Hematopoietic multipotent progenitor cell (in vitro differentiated cells): ENCODE measurements at places on chromosomes 4 and X. TPM values are rescaled to one million over a fixed set of nuclear protein-coding genes. Genes with fewer than 3 reads are reported as not detected.

GRCh38 chrX:7191681-7192110 is 43.7 kb upstream of the PUDP start:
- DNase-seq: no peak

DNA sequence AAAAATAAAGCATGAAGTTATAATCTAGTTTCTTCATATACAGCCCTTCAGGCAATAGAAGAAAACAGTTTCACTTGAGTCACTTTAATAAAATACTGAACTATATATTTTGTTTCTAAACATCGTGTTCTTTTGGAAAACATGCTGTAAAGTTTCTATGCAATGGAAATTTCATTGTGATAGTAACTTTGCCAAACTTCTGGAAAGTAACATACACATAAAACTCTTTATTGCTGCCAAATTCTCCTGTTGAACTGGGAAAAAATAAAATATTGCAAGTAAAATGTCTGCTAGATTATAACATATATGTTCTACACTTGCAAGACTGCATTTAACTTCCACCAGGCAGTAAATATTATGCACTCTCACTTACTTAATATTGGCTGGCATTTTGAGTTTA is 635.4 kb downstream of the SPRY1 start:
- no peak for DNase-seq

- DNase-seq: no peak
These were observed at the start of gene RAB33B for GRCh38 chr4:139454111-139455045. Gene RAB33B, plus strand, starts transcription at chr4:139454121. Its CDS starts 75 bp downstream, at chr4:139454196.

Gene FRAS1
- total RNA-seq: under 0.01 TPM

Gene CNKSR2
- 4.0 TPM for total RNA-seq

DNA sequence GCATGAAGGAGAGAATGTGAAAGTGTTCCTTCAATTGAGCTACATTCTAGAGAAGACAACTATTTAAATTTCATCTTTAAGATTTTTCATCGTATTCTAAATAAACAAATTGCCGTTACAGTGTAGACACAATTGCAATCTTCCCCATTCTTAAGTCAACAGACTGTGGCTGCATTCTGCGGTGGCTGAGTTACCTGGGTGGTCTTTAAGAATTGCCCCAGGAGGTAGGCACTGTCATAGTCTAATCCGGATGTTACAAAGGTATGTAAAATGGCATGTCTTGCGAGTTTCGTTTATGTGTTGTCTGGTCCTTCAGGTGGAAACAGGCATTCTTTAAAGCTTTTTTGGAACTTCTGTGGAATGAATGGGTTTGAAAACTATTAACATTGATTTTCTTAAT is 586.1 kb upstream of the PITX2 start:
- no peak for DNase-seq

- no peak for DNase-seq
These were observed 602.1 kb downstream of the RAB28 start for GRCh38 chr4:12881945-12882584.

Gene IQSEC2
- 5.1 TPM for total RNA-seq

DNA sequence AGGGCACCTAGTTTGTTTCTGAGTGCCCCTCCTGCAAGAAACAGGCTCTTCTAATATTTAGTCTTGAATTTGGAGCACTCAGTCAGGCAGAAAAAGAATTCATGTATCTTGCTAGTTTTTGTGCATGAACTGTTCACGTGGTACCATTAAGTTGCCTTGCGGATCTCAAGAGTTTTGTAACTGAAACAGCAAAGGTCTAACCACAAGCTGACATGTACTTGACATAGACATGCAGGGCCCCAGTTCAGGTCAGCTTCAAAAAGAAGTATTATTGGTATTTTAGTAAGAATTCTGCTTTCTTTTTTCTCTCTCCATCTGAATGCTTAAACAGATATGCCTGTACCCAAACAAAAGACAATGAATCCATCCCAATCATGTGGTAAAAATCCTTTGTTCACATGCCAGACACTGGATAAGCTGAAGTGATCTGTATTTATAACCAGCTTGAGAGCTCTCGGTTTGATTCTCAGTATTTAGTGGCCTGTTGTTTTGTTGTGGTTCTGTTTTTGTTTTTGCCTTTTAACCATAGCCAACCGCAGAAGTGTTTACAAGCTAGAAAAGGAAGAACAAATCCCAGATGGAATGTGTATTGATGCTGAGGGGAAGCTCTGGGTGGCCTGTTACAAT is 13.0 kb downstream of the RGN start:
- DNase-seq: no peak

Gene TRIM2
- total RNA-seq: 5.7 TPM

DNA sequence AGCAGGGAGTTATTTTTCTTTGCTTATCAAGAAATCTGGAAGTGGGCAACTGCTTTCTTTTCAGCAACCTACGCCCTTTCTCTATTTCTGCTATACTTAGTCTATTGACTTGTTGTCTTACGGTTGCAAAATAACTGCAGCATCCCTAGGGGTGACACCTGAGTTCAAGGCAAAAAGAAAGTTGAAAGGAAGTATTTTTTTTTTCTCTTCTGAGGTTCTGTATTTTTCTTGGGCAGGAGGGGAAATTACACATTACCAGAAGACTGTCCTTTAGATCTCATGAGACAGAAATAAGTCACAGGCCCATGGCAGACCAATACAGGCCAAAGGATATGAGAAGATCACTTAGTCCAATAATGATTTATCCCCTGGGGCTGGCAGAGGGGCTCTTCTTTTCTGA is 204.7 kb upstream of the CASK start:
- no peak for DNase-seq

DNA sequence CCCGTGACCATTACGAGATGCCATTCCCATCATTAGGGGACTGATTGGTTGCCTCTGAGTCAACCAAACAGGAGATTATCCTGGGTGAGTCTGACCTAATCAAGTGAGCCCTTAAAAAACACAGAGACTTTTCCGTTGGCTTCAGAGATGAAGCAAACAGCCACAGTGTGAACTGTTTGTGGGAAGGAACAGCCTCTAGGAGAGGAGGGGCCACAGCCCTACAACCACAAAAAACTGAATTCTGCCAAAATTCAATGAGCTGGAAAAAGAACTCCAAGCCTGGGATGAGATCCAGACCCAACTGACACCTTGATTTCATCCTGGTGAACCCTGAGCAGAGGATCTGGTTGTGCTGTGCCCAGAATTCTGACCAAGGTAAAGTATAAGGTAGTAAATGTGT is 31.3 kb upstream of the TBL1X start:
- no peak for DNase-seq

DNA sequence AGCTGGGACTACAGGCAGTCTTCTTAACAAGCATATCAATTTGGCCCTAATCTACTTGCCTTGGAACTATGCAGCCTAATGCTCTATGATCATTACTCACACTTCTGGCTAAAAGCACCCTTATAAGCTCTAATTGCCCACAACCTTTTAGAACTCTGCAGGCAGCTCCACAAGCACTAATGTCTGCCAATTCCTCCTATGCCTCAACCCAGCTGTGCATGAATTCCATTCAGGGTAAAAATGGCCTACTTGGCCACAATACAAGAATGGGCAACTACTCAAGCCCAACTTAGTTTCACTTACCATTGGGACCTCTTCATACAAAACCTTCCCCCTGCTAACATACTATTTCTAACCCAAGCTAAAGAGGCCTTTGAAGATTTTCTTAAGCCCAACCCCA is 51.7 kb downstream of the ZNF718 start:
- no peak for DNase-seq

DNA sequence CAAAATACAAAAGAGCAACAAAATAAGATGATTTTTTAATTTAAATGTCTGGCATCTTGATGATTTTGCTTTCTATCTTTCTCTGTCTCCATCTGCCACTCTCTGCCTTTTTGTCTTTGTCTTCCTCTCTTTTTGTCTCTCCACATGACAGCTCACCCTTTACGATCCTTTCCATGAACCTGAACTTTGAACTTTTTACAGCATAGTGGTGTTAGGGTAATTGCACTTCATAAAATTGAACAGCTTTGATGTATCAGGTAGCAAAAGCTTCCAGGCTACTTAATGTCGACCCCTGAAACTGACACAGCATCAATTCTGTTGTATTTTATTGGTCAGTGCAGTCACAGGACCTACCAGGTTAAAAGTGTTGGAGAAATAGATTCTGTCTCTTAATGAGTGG is 1517.0 kb downstream of the ADGRL3 start:
- no peak for DNase-seq

DNA sequence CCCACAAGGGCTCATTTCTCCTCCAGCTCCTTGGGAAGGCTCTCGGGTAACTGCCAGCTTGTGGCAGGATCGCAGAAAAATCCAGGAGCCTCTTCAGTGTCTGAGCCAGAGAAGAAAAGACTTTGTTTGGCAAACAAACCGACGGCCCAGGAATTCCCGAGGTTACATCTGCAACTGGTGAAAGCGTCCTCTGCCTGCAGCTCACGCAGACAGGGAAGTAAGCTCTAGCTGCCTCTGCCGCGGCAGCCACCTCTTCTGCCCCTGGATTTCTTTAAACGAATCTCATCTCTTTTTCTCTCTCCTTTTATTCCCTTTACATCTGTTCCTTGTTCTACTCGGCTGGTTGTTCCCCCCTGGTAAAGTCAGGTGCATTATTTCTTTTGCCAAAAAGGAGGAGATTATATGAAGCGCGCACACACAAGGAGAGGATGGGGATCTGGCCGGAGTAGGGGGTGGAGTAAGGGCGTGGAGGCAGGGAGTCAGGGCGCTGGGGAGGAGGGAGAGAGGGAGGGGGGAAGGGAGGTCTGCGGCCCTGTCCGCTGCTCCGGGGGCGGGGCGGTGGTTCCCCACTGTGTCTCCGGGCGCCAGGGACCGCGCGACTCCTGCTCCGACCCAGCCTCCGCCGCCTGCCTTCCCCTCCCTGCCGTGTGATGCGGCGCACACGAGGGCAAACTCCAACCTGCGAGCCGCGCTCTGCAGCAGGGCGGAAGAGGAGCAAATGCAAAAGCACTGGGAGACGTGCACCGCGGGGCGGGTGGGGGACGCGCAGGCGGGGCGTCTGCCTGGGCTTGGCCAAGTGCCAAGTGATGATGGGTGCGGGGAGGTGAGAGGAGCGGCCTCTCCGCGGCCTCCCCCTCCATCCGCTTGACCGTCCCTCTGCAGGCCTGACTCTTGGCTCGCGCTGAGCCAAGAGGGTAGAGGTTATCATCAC is at the start of gene DCHS2:
DCHS2 (minus strand) TSS at position 459 of the 931 bp plus-strand sequence; CDS start at position 15, 444 bp downstream.
- peak; percentile 34 for DNase-seq

Gene CDX4
- total RNA-seq: not detected

- no peak for DNase-seq
These were observed 1118.7 kb downstream of the SH3BGRL start for GRCh38 chrX:82320569-82320968.

Gene ADH1C
- total RNA-seq: not detected

GRCh38 chr4:138828926-138829325 is 186.7 kb upstream of the NOCT start:
- DNase-seq: no peak

Gene TREX2
- total RNA-seq: 4.3 TPM

Gene HOPX
- total RNA-seq: 134 TPM

Gene NALF2
- total RNA-seq: under 0.01 TPM

- DNase-seq: no peak
These were observed 22.8 kb upstream of the GPR78 start for GRCh38 chr4:8557151-8558076.

GRCh38 chr4:163958751-163959150 is 464.3 kb downstream of the TMA16 start:
- no peak for DNase-seq

Gene ZMAT1
- 4.6 TPM for total RNA-seq

GRCh38 chrX:103562801-103563200 is 22.5 kb upstream of the TCEAL4 start:
- no peak for DNase-seq

DNA sequence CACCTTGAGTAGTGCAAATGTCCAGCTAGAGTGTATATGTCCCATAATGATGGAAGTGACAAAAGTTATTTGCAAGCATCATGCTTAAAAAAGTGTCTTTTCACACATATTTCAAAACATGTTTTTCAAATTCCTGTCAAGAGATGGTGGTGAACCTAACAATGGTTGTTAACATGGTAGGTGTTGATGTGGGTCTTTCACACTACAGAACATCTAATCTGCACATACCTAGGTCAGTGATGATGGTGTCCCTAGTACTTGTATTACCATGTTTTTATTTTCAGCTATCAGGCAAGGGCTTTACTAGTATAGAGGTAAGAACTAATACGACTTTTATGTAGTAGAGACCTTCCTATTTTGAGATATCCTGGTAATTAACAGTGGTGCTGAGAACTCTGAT is 3.4 kb upstream of the ATXN3L start:
- no peak for DNase-seq

GRCh38 chr4:173807347-173807746 is 277.3 kb upstream of the HAND2 start:
- no peak for DNase-seq

Gene ERVMER34-1
- under 0.01 TPM for total RNA-seq

DNA sequence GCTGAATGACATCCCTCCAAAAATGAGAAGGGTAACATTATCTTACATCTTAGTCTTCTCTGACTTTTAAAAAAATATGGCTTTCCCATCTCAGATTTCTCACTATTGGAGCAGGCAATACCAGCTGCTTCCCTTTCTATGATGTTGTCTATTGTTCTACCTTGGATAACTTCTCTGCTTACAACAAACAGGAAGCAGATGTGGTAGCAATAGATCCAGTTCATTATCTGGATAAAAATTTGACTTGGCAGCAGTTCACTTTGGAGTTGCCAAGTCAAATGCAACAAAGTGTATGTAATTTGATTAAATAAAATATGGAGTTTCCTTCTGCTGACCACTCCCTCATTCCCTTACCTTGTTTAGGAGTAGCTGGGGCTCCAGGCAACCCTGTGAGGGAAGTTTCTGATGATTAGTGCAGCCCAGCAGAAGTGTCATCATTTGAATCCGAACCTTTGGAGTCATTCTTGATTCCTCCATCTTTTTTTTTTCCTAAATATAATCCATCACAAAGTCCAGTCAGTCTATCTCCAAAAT is 72.0 kb upstream of the GPRIN3 start:
- DNase-seq: no peak
